Stimulated activated CD8-positive, alpha-beta memory T cell treated with anti-CD3 and anti-CD28 coated beads, Interleukin-4, amount 100 ng/mL, for 24 hours (primary cell): ENCODE measurements at places on chromosomes 13 and 19.

GRCh38 chr13:47081850-47082249 is 185.0 kb upstream of the HTR2A start:
- DNase-seq, result no peak

- DNase-seq, result no peak
These were observed 90.0 kb upstream of the SERP2 start for GRCh38 chr13:44283600-44283999.

DNA sequence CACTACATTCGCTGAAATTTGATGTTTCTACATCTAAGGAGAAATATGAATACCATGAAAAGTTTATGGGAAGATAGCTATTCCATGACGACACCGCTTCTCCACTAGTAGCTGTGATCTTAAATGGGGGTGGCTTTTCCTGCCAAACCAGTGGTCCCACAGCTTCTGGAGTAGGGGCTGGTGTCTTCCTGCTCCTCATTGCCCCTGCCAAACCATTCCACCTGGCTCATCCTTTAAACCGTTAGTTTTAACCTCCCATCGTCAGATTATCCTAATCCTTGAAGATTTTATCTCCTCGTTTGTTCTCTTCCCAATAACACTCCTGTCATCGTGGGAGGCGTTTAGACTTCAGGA is 568 bp upstream of the ZNF230 start:
- no peak for DNase-seq

- DNase-seq, result no peak
These were observed 466.6 kb downstream of the FGF9 start for GRCh38 chr13:22137361-22138050.

- DNase-seq, result no peak
These were observed 43.5 kb upstream of the NPAS1 start for GRCh38 chr19:46975925-46976782.

- DNase-seq, result no peak
These were observed 370.3 kb upstream of the ATXN8OS start for GRCh38 chr13:69737129-69737935.

DNA sequence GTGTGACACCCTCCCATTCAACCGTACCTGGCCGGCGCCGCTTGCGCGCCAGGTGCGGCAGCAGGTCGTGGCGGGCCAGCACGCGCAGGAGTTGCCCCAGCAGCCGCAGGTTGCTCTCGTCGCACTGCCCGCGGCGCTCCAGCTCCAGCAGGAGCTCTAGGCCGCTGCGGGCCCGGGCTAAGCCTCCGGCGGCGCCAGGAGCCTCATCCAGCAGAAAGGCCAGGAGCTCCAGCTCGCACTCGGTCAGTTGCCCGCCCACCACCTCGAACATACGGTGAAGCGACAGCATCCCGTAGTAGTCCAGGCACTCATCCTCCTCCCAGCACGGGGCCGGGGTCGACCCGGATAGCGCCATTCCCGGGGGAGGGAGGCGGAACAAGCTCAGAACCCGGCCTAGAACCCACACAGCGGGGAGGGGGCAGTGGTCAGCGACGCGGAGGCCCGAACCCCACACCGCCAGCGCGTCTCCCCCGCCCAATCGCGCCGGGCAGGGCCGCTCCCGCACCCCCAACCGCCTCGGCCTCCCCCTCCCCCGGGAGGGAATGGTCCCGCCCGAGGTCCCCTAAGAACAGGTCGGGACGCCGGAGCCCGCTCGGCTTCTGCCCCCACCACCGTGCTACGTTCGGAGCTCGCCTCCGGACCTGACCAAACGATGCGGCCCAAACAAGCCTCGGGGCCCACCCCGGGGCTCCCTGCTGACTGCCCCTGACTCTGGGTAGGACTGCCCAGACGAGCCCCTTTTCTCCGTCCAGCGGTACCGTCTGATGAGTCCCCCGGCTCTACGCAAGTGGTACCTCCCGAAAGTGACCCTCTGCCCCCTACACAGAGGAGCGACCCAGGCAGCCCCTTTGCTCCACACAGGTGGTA is 591 bp downstream of the DEDD2 start:
- no peak for DNase-seq

DNA sequence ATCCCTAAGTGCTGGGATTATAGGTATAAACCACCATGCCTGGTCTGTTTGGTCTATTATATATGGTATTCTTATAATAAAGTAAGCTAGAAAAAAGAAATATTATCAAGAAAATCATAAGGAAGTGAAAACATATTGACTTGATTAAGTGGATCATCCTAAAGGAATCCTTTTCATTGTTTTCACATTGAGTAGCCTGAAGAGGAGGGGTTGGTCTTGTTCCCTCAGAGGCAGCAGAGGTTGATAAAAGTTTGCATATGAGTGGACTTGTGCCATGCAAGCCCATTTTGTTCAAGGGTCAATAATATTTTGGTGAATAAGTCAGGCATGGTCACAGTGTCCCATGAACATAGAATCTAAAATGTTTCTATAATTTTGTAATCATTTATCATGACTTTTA is 52.7 kb downstream of the ZNF627 start:
- no peak for DNase-seq

DNA sequence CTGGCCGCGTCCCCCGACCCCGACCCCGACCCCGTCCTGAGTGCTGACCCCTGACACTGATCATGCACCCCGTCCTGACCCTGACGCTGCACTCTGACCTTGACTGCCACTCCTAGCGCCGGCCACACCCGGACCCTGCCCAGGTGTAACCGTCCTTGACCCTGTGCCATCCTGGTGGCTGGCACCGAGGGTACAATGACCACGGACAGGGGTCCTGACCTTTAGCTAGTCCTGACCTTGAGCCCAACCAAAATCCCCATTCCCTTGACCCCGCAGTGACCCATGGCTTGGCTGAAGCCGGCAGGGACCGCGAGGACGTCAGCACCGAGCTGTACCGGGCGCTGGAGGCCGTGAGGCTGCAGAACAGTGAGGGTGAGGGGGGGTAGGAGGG is 25.9 kb downstream of the CLEC4M start:
- no peak for DNase-seq

- DNase-seq, result no peak
These were observed 3.6 kb upstream of the MAG start for GRCh38 chr19:35288331-35288730.

DNA sequence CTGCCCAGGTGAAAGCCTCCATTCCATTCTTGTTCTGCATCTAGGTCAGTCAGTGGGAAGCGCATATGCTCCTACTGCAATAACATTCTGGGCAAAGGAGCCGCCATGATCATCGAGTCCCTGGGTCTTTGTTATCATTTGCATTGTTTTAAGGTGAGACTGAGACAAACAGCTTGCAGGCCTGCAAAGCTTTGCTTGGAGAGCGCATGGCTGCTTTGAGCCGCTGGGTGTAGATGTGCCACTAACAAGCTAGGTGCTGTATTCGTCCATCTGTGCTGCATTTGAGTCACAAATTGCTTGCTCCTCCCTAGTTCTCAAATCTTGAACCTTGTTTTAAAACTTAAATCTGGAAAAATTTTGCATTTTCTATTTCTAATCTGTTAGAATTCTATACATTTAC is 219.1 kb downstream of the LMO7 start:
- no peak for DNase-seq

- no peak for DNase-seq
These were observed 26.1 kb upstream of the DGKH start for GRCh38 chr13:42022336-42022735.

DNA sequence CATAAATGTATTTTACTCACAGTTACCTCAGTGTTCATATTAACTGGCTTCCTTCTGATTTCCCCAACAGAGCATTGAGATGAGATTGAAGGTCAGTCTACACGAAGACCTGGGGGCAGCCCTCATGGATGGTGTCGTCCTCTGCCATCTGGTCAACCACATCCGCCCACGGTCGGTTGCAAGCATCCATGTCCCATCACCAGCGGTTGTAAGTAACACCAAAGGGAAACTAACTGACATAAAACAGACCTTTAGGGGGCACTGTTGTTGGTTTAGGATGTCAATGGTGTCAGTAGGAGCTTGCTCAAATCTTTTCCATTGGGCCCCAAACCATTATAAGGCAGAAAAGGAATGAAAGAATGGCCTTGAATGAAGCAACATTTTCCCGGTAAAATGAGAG is 68.2 kb downstream of the ESD start:
- DNase-seq, result no peak

- no peak for DNase-seq
These were observed 40.8 kb upstream of the RFXAP start for GRCh38 chr13:36778083-36778671.

DNA sequence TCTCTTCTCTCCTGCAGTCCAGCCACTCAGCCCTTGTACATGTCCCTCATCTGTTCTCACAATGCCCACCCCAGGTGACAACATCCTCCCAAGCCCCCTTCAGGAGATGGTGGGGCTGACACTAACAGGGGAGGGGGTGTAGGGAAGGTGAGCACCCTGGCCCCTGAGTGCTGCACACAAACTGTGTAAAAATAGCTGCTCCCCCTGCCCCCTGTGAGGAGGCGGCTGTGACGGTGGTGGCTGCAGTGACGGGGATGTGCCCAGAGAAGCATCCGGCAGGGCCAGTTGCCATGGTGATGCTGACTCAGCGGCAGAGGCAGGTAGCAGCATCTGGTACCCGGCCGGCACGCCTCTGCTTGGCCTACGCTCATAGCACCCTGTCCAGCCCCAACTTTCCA is 13.0 kb upstream of the JUND start:
- peak; percentile 87 for DNase-seq

DNA sequence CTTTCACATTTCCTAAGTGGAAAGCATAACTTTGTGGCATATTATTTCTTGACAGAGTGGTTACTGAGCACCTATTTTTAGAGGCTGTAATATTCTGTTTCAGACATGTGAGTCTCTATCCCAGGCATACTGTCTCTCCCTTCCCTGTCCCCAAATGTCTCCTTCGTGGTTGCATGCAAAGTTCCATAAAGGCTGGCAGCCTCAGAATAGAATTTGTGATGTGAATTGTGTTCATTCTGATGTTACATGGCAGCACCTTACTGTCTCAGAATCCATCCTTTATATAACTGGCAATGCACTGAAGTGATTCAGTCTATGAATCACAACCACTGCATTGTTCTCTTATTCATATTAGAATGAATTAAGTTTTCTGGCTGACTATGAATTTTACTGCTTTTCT is 89.0 kb upstream of the SLC7A1 start:
- DNase-seq, result no peak

- DNase-seq, result no peak
These were observed 8.3 kb downstream of the IGLON5 start for GRCh38 chr19:51319649-51320279.

DNA sequence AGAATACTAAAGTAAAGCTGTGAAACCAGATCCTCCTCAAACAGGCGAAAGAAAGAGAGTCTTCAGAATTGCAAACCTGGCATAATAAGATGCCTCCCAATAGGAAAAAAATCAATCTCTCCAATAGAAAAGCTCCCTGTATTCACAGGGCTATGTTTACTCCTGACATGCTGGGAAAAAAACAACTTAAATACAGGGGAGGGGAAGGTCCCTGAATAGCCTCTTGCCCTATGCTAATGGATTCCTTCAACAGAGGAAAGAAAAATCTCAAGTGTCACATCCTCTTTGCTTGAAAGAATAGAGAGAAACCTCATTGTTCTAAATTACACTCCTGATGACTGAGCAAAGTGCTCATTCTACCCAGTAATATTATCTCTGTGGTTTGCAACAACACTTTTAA is 1271.1 kb upstream of the PRR20A start:
- no peak for DNase-seq

DNA sequence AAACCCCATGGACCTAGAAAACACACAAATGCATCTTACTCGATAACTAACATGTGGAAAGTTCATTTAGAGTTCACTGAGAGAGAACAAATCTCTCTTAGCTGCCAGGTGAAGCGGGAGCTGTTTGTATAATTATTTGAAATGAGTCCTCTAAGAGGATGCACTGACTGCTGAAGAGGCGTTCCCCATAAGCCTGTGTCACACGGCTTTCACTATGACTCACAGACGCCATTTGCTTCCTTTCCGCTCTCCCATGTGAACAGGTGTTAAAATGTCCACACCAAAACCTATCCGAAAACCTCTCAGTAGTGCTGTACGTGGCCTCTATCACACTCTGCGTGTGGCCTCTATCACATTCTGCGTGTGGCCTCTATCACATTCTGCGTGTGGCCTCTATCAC is 101.8 kb downstream of the SOX1 start:
- no peak for DNase-seq

DNA sequence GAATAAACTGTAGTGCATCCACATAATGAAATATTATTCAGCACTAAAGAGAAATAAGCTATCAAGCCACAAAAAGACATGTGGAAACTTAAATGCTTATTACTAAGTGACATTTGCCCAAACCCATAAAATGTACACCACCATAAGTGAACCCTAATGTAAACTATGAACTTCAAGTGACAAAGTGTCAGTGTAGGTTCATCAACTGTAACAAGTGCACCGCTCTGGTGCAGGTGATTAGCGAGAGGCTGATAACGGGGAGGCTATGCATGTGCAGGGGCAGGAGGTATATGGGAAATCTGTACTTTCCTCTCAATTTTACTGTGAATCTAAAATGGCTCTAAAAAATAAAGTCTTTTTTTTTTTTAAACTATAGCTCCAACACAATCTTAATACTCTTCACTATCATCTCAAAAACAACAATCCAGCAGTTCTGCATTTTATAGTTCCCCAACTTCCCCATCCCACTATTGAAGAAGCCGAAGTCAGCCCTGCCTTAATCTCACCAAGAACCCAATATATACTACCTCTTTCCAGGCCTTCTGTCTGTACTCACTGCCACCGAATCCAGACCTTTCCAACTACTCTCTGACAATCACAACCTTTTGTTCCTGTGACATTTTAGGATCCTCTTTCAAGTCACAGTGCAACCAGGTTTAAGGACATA is 22.6 kb downstream of the ELF1 start:
- no peak for DNase-seq

DNA sequence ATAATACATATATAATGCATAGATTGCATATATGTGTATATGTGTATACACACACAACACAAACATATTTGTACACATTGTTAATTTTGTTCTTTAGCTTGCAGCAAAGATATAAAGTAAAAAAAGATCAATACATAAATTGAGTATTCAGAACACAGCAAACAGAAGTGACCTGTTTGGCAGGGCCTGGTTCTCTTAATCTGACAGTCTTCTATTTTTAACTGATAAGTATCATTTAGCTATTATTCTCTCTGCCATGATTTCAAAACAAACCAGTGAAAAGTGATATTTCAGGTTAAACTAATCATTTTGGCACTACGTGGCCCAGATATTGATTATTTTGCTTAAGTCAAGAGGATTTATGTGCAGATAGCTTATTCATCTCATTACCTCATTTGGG is 309.4 kb downstream of the OXGR1 start:
- DNase-seq, result no peak

DNA sequence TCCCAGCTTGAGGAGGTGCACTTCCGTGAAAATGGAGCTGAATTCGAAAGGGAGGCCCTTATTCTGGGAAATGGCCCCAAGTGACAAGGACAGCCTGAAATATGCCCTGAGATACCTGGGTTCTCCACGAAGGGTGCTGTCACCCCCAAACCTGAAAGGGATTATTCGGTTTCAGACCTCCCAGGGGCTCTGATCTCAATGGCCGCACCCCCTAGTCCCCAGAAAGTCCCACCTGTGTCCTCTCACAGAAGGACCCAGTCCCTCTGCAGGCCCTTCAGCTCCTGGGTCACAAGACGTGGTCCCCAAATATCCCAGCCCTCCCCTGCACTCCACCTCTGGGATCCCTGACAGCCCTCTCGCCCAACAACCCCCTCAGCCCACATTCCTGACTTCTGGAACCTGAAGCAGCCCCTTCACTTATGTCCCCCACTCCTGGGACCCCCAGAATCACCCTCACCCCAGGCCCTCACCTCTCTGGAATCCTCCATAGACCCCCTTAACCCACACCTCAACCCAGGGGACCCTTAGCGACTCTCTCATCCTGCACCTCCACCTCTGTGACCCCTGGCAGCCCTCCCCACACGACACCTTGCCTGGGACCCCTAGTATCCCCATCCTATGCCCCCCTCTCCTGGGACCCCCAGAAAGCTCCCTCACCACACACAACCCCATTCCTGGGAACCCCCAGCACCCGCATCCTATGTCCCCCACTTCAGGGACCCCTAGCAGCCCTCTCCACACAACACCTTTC is 606 bp downstream of the SYNGR4 start:
- DNase-seq, result no peak
